M059J (cell line): ENCODE measurements at places on chromosomes 6 and 20. TPM values are rescaled to one million over a fixed set of nuclear protein-coding genes. Genes with fewer than 3 reads are reported as not detected.

The IFT52 gene
- 55.2 and 67.7 TPM in 2 replicates for total RNA-seq

The TSPO2 gene
- not detected in 2 replicates for total RNA-seq

The TMEM217 gene
- 1.3 and 1.4 TPM in 2 replicates for total RNA-seq

The KCNQ5 gene
- 3.2 and 4.8 TPM in 2 replicates for total RNA-seq

The FAM83B gene
- total RNA-seq = 0.10 and 0.20 TPM in 2 replicates

The CAP2 gene
- 39.9 and 44.1 TPM in 2 replicates for total RNA-seq

The NT5E gene
- total RNA-seq = 171 and 207 TPM in 2 replicates

The SLC32A1 gene
- not detected in 2 replicates for total RNA-seq

The B3GAT2 gene
- not detected in 2 replicates for total RNA-seq

The FOXS1 gene
- 0.12 TPM in 1 of 2 replicates, not detected in the other for total RNA-seq

The RWDD2A gene
- total RNA-seq = 1.9 and 5.1 TPM in 2 replicates

The SAMD5 gene
- total RNA-seq = 0.07 and 0.62 TPM in 2 replicates

The GRM1 gene
- total RNA-seq = 0.02 TPM in 2 replicates

The AIG1 gene
- total RNA-seq = 175 and 176 TPM in 2 replicates

The PAX1 gene
- not detected in 2 replicates for total RNA-seq

The PHACTR1 gene
- total RNA-seq = 1.2 and 3.5 TPM in 2 replicates

The STX11 gene
- total RNA-seq = 0.67 and 0.71 TPM in 2 replicates

The RIN2 gene
- 56.6 and 59.6 TPM in 2 replicates for total RNA-seq

The TFAP2C gene
- 3.6 and 7.5 TPM in 2 replicates for total RNA-seq

The PGBD1 gene
- 10.5 and 11.9 TPM in 2 replicates for total RNA-seq

The IP6K3 gene
- 0.15 TPM in 1 of 2 replicates, not detected in the other for total RNA-seq

The OR2J3 gene
- not detected in 2 replicates for total RNA-seq

The DLL1 gene
- total RNA-seq = 0.07 and 2.0 TPM in 2 replicates

The IL17A gene
- not detected in 2 replicates for total RNA-seq

The ZC2HC1B gene
- not detected in 2 replicates for total RNA-seq

The CD109 gene
- total RNA-seq = 24.0 and 39.3 TPM in 2 replicates

The EHMT2 gene
- total RNA-seq = 51.0 and 73.4 TPM in 2 replicates

The MLN gene
- total RNA-seq = not detected in 2 replicates

The SCRT2 gene
- total RNA-seq = not detected in 2 replicates

The HCRTR2 gene
- total RNA-seq = 0.15 TPM in 1 of 2 replicates, not detected in the other

The TTBK1 gene
- total RNA-seq = under 0.01 TPM in 1 of 2 replicates, not detected in the other

The PTCRA gene
- total RNA-seq = not detected in 2 replicates

The TMEM14B gene
- total RNA-seq = 176 and 207 TPM in 2 replicates

The GJA10 gene
- total RNA-seq = not detected in 2 replicates

The RXRB gene
- total RNA-seq = 18.4 and 28.7 TPM in 2 replicates
